Uterus (tissue), 4 donors: ENCODE measurements at places on chromosomes 11 and 22. TPM values are rescaled to one million over a fixed set of nuclear protein-coding genes. Genes with fewer than 3 reads are reported as not detected.

Gene LYVE1
- 12.8 TPM for total RNA-seq

Gene KCNJ5
- 0.69 TPM for total RNA-seq

Gene UBQLNL
- total RNA-seq, result 1.0 TPM

Gene TM7SF2
- 16.7 TPM for total RNA-seq

Gene SLCO2B1
- total RNA-seq, result 20.9 TPM

Gene SLN
- not detected for total RNA-seq

Gene OR4A47
- not detected for total RNA-seq

Gene CDC42EP1
- total RNA-seq, result 10.6 TPM

Gene MAPK8IP1
- 2.1 TPM for total RNA-seq

Gene MYBPC3
- total RNA-seq, result not detected

Gene SF3B2
- total RNA-seq, result 116 TPM

Gene GDPD4
- 0.07 TPM for total RNA-seq

Gene KDM4E
- total RNA-seq, result not detected

Gene TREH
- total RNA-seq, result not detected

Gene SLC2A11
- total RNA-seq, result 16.0 TPM

Gene OR4D5
- total RNA-seq, result not detected

- DNase-seq, result no peak
Observed at GRCh38 chr11:129394709-129395108, 19.1 kb downstream of the BARX2 start.

DNA sequence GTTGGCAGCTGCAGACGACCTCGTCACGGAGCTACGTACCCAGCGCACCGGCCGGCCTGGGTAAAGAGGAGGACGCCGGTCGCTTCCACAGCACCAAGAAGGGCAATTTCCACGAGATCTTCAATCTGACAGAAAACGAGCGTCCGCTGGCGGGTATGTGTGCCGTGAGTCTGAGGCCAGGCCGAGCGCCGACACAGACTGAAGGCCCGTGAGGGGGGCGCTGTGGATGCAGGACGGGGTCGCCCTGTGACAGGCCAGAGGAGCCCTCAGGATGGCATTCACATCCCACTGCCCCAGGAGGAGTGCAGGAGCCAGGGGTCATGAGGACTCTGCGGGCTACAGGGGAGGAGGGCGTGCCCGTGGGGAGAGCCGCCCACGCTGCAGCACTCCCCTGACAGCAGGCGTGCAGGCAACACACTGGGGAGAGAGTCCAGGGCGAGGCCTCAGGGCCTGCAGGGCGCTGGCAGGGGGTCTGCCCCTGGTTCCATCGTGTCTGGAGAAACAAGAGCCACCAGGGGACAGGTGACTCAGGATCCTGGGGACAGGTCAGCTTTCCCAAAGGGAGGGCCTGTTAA, 53.6 kb downstream of the GRAMD4 start:
- no peak for DNase-seq

DNA sequence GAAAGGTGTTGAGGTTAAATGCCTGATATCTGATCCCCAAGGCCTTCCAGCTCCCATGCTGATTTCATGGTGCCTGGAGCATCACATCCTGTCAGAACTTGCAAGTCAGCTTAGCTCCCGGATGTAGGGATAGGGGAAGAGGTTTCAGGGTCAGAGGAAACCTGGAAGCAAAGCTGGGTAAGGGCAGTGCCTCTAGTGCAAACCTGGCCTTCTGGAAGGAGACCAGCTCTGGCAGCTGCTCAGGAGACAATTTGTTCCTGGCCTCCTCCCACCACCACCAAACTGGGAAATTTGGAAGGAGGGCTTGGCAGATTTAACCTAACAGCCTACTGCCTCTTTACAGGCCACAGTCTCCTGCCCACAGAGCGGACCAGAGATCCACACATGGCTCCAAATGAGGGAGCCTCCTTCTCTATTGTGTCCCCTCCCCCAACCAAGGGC, 9.2 kb upstream of the TSKU start:
- peak; percentile 68 for DNase-seq

GRCh38 chr22:17783773-17784480, 9.7 kb upstream of the BID start:
- no peak for DNase-seq

- DNase-seq, result no peak
Observed at GRCh38 chr11:17063171-17064002, 14.1 kb downstream of the RPS13 start.

DNA sequence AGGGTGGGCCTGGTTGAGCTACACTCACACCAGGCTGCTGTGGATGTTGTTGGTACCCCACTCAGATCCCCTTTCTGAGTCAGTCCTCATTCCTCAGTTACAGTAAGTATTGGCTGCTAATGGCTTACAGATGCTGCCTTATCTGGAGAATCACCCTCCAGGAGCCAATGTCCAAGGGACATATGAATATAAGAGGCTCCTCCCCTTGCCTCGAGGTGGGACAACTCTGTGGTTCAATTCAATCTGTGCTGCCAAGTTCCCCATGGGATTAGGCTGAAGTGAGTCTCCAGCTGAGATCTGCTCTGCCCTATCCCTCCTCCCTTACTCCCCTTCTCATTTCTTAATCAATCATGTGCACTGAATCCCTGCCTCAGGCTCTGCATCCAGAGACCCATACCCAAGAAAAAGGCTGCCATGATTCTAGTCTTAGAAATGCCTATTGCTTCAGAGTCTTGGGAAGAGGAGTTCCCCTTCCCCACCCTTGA, 168.8 kb upstream of the SYT13 start:
- no peak for DNase-seq

GRCh38 chr11:105937331-105937730, 84.7 kb downstream of the MSANTD4 start:
- no peak for DNase-seq

DNA sequence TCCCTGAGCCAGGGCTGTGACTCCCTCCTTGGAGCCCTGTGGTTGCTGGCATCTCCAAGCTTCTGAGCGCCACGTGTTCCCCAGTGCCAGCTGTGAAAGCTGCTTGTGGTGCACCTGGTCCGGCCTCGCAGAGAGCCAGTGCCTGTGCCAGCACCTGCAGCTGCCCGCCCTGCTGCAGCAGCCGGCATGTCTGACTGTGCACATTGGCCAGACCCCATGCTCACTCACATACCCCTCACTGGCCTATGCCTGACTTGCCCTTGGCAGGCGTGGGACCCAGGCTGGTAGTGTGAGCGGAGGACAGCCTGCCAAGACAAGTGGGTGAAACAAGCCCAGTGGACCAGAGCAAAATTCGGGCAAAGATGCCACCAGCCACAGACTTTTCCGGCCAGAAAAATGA, 9.8 kb downstream of the MRPL48 start:
- DNase-seq, result no peak

DNA sequence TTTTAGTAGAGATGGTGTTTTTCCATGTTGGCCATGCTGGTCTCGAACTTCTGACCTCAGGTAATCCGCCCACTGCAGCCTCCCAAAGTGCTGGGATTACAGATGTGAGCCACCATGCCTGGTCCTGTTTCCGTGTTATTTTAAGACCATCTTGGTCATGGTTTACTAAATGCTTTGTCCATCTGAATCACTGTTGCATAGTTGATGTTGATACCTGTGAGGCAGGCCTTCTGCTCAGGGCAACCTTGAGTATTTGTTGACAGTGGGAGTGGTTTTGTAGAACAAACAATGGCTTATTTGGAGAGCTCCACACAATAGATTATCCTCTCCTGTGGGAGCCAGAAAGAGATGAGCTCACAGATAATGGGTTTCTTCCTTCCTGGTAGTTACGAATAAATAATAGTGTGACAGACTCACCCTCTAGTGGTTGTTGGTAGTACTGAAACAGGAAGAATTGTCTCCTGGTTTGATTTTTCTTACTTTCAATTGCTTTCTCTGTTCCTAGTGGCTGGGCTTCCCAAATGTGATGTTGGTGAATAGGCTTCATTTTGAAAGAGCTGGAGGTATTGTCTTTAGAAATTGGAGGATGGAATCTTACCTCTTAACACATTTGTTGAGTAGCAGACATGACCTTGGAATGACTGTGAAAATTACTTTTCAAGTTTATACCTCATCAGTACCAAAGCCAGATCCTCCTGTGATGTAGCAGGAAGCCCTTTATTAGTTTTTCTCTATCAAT, 39.0 kb downstream of the CTNND1 start:
- DNase-seq, result no peak

DNA sequence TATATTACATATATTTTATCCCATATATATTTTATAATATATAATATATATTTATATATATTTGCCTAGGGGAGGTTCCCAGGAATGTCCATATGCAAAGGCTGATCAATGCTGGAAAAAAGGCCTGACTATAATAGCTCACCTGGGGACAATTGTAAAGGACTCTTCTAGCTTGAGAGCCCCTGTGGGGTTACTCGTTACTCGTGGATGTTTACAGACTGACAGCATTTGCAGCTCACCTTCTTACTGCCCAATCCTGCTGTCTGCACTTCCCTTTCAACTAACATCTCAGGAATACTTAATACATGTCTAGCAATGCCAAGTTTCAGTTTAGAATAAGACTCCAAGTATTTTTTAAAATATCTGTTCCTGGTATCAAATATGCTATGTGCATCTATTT, 1365.4 kb upstream of the RAG2 start:
- DNase-seq, result no peak

DNA sequence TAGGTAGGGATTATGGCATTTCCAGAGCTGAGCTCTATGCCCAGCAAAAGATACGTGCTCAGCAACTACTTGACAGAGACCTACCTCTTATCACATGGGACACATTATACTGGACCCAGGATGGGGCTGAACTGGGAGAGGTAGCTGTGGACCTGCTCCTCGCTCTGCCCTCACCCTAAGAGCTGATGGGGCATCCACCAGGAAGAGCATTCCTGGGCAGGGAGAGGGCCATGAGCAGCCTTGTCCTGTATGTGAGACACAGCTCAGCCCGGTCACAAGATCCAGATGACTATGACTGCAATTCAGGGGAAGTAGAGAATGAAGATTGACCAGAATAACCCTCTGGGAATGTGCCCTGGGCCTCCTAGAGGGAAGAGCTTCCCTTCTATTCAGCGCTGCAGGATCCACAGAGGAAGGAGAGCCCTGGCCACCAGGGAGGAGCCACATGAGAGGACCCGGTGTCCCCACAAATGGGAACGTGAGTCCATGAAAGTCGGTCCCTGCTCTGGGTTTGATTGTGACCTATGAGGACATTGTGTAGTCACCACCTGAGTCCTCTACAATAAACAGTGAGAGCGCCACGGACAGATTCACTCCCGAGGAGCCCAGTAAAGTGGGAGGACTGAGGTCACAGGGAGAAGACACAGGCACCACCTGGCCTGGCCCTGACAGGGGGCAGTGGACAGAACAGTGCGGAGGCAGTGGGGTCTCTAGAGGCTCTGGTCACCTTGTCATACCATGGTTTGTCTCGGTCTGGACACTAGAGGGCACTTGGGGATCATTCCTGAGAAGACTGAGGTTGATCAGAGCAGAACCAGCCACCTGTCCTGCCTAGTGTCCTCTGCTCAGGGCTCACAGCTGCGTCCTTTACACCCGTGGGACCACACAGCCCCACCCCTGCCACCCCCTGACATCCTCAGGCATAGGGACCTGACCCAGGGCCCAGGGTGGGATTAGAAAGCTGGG, 99.5 kb downstream of the ZNF280B start:
- DNase-seq, result no peak

GRCh38 chr11:13309156-13309555, 31.6 kb downstream of the BMAL1 start:
- DNase-seq, result no peak

- no peak for DNase-seq
Observed at GRCh38 chr11:9357041-9357440, 27.4 kb upstream of the IPO7 start.

GRCh38 chr11:76763573-76764346, 19.4 kb upstream of the TSKU start:
- DNase-seq, result peak; percentile 49

DNA sequence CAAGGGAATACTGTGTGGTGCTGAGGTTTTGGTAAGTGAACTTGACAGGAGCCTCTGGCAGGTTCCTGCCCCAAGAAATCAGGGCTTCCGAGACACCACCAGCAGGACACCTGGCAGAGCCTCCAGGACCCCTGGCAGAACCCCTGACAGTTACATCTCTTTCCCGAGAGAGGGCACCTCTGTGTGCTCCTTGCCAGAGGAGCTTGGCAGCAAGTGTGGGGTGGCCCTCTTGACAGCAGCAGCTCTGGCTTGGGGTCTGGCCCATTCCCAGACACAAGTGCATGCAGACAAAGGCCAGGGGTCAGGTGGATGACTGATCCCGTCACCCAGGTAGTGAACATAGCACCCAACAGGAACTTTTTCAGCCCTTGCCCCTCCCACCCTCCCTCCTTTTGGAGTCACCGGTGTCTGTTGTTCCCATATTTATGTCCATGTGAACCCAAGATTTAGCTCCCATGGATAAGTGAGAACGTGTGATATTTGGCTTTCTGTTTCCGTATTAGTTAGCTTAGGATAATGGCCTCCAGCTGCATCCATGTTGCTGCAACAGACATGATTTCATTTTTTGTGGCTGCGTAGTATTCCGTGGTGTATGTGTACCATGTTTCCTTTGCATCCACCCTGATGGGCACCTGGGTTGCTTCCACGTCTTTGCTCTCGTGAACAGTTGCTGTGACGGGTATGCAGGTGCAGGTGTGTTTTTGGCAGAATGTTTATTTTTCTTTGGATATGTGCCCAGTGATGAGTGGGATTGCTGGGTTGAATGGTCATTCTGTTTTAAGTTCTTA, 21.2 kb upstream of the OSBPL5 start:
- no peak for DNase-seq

GRCh38 chr11:59859673-59860072, 6.6 kb downstream of the TCN1 start:
- DNase-seq, result no peak

- no peak for DNase-seq
Observed at GRCh38 chr11:73453562-73453961, 77.4 kb downstream of the RELT start.

GRCh38 chr22:50348058-50348457, 4.9 kb downstream of the PPP6R2 start:
- no peak for DNase-seq

- no peak for DNase-seq
Observed at GRCh38 chr11:116697011-116697410, 75.8 kb downstream of the BUD13 start.

DNA sequence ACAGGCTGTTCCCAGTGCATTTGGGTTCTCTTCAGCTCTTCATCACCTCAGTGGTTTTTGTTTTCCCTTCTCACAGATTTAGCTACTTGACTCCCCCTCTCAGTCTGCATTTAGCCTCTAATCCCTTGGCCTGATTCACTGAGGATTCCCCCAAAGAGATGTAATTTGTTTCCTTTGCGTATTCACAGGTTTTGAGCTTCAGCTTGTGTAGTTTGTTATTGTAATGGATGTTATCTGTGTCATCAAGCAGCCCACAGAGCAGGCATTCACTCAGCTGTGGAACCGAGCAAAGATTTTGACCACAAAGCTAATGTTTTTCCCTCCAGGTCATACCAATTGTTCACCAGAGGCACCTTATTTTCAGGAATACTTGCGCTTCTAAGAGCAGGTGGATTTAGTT, 6.4 kb upstream of the ME3 start:
- DNase-seq, result no peak
